EH (cell line): ENCODE measurements at places on chromosomes 5 and 9.

GRCh38 chr9:18971404-18971803 lies 61.6 kb downstream of the SAXO1 start:
- DNase-seq, result no peak

GRCh38 chr5:173333925-173334661 lies 5.9 kb upstream of the STC2 start:
- peak; percentile 76 for DNase-seq

DNA sequence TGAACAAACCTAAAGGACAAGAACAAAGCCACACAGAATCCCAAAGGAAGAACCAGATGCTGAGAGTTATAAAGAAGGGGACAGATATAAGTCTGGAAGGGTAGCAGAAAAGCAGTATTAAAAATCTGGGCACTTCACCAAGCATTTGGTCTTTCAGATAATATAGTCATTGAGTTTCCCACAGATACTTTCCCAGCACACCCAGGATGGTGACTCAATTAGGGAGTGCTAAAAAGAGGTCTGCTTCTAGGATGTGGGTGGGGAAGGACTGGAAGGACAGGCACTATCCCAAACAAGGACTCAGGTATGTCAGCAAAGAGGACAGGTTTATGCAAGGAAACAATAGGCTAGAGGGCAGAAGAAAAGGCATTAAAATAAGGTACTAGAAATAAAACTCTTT lies 59.3 kb downstream of the DIAPH1 start:
- peak; percentile 76 for DNase-seq

DNA sequence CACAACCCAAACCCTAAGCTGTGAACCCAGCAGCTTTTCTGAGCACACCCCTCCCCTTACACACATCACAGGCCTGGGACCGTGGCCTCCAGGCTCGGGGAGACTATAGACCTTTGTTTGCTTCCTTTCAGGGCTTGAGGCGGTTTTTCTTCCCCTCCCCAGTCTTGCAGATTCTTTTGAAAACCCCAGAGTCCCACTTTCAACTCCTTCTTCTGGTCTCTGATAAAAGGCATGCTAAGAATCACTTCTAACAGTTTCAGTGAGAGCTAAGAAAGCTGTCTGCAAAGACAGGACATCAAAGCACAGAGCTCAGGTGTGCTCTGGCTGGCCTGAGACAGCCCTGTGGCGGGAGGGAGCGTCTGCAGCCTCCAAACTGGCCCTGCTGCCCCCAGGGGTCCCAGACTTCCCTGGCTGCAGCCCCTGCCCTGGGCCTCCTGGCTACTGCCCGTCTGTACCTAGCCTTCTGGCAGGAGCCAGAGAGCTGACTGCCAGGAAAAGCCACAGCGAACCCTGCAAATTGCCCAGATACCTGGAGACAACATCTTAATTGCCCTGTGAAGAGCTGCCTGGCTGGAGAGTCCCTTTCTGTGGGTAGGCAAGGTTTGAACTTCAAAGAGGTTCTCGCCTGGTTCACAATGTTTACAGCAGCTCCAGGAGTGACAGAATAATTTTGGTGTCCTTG lies 138.9 kb downstream of the GADD45G start:
- DNase-seq, result no peak

- DNase-seq, result no peak
These were observed 87.6 kb upstream of the COL5A1 start for GRCh38 chr9:134553996-134554372.

DNA sequence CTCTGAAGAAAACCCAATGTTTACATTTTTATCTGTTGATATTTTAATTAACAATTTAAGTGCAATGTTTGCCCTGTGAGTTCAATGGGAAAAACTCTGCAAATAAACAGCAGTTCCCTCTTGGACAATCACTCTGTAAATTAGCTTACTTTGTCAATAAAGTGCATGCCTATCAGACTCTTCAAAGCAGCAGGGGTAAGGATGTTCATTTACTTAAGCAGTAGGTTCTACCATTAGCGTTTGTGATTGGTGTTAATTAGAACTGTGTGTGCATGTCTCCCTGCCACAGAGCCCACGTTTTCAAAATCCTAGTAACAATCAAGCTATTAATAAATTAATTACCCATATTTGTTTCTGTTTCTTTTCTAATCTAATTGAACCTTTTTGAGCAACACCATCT lies 1921.6 kb upstream of the WWC1 start:
- no peak for DNase-seq

DNA sequence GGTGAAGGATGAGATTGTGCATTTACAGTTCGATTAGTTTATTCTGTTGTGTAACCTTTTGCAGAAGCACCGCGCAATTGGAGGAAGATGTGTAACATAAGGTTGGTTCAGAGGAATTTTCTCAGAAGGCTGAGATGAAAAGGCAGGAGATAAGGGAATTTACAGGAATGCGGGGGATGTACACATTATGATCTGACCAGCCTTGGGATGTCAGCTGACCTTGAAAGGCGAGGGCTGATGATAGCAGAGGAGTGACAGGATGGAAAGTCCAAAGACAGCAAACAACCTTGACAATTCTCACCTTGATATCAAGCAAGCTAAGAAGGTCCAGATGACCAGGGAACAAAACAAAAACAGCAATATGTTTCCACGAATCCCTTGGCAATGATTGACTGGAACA lies 88.8 kb downstream of the OTULIN start:
- no peak for DNase-seq
